Uterine smooth muscle cell (primary cell): ENCODE measurements at places on chromosomes 2 and 18. TPM values are rescaled to one million over a fixed set of nuclear protein-coding genes. Genes with fewer than 3 reads are reported as not detected.

Gene EPHA4
- 16.5 and 33.2 TPM in 2 replicates for total RNA-seq

Gene EFEMP1
- 10.8 and 35.9 TPM in 2 replicates for total RNA-seq

Gene LOXL3
- total RNA-seq, result 12.1 and 28.0 TPM in 2 replicates

Gene YWHAQ
- total RNA-seq, result 259 and 420 TPM in 2 replicates
